GDM1 (cell line): ENCODE measurements at places on chromosomes 12 and 14.

GRCh38 chr14:67428501-67429031 is 16.6 kb upstream of the PLEK2 start:
- DNase-seq = no peak

DNA sequence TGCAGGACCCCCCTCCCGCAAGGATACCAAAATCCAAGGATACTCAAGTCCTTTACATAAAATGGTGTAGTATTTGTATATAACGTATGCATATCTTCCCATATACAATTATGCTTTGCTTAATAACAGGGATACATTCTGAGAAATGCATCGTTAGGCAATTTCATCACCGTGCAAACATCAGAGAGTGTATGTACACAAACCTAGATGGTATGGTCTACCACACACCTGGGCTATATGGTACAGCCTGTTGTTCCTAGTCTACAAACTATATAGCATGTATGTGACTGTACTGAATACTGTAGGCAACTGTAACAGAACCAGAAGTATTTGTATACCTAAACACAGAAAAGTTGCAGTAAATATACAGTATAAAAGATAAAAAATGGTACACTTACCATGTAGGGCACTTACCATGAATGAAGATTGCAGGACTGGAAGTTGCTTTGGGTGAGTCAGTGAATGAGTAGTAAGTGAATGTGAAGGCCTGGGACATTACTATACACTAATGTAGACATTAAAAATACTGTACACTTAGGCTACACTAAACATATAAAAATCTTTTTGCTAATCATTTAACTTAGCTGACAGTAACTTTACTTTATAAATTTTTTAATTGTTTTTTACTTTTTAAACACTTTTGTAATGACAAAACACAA is 141.1 kb downstream of the SLC41A2 start:
- DNase-seq = no peak

GRCh38 chr12:90026516-90026915 is 317.9 kb upstream of the ATP2B1 start:
- no peak for DNase-seq

GRCh38 chr14:95011445-95012006 is 145.8 kb downstream of the DICER1 start:
- no peak for DNase-seq

DNA sequence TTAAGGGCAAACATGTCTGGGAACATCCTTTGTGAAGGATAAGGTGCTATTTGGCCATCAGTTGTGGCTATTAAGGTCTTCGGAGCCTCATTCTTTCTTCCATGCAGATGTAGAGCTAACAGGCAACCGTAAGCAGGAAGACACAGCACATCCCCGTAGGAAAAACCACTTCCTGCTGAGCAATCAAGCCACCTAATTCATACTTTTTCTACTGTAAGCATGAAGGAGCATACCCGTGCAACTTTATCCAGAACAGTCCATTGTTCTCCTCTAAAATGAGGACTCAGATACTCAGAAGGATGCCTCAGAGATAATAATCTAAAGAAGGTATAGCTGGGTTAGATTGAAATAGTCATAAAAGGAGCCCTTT is 232.0 kb downstream of the PPM1H start:
- DNase-seq = no peak

GRCh38 chr12:28258998-28259397 is 68.7 kb downstream of the CCDC91 start:
- DNase-seq = no peak

- no peak for DNase-seq
Observed at GRCh38 chr14:104149278-104149595, 10.8 kb downstream of the KIF26A start.

- DNase-seq = peak; percentile 63
Observed at GRCh38 chr12:92143686-92144630, 1.7 kb downstream of the BTG1 start.

- DNase-seq = no peak
Observed at GRCh38 chr14:104868060-104868740, 3.1 kb downstream of the CEP170B start.

DNA sequence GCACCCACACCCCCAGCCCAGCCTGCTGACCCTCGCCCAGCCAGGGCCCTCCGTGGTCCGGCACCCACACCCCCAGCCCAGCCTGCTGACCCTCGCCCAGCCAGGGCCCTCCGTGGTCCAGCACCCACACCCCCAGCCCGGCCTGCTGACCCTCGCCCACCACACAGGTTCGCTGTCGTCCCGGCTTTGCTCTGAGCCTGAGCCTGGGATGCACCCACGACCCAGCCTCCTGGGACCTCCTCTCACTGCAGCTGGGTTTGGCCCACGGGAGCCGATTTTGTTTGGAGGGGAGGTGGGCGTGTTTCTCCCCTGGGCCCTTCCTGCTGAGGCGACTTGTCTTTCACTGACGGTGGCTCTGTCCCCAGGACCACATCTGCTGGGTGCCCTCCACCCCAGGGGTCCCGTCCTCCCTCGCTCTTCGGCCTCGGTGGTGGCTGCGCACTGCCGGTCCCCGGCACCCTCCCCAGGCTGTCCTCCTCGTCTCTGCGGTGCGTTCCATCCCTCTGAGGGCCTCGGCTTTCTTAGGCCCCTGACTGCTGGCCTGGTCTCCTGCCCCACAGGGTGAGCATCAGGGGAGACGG is 83.8 kb downstream of the GALNT9 start:
- no peak for DNase-seq

DNA sequence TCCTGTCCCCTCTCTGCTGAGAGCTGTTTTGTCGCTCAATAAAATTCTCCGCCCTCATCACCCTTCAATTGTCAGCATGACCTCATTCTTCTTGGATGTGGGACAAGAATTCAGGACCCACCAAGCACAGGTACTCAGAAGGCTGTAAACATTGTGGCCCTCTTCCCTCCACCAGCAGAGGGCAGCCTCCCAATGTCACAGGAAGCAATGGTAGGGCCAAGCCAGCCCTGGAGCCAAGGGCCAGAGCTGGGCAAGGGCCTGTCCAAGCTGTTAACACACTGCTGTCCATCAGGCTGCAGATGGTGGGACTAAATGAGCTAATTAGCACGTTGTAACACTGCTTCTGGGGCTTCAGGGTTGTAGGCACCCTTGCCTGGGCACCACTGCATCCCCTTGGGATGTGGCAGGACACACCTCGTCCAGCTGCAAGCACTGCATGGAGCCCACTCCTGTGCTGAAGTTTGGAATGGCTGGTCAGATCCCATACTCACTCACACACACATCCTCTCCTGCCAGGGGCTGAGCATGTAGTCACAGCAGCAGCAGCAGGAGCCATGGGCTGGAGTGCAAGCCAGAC is 62.7 kb upstream of the HECTD1 start:
- DNase-seq = no peak

DNA sequence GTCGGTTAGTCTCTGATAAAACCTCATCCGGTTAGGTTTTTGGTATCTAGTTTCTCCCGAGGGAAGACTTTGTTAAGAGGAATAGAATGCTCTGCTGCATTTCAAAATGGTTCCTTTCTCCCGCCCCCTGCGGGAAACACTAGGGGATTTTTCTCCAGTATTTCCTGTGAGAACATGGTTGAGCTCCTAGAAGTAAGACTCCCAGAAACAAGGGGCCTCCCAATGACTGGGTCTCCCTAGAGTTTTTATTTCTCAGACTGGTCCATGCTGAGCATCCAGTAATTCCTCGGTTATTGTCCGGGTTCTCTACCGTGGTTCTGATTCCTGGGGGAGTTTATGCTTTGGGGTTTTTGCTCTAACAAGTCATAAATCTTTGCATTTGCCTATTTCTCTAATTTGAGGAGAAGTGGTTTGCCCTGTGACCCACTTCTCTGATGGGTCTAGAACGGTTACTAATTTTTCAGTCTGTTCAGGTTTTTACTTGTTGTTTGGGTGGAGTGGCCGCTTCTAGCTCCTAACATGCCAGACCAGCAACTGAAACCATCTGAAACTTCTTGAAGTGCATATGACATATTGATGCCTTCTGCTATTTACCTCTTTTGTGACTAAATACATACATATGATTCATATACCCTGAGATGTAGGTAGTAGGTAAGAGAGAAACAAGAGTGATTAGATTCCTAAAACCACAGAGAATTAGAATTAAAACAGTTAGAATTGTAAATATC is 25.1 kb downstream of the TESPA1 start:
- no peak for DNase-seq

DNA sequence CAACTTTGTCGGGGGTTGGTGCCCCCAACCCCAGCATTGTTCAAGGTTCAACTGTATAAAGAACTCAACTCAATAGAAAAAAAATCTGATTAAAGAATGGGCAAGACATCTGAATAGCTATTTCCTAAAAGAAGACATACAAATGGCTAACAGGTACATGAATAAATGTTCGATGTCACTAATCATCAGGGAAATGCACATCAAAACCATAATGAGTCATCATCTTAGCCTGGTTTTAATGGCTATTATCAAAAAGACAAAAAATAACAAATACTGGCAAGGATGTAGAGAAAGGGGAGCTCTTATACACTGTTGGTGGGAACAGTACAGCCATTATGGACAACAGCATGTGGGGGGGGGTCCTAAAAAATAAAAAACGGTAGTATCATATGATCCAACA is 28.7 kb downstream of the NPAS3 start:
- DNase-seq = no peak

DNA sequence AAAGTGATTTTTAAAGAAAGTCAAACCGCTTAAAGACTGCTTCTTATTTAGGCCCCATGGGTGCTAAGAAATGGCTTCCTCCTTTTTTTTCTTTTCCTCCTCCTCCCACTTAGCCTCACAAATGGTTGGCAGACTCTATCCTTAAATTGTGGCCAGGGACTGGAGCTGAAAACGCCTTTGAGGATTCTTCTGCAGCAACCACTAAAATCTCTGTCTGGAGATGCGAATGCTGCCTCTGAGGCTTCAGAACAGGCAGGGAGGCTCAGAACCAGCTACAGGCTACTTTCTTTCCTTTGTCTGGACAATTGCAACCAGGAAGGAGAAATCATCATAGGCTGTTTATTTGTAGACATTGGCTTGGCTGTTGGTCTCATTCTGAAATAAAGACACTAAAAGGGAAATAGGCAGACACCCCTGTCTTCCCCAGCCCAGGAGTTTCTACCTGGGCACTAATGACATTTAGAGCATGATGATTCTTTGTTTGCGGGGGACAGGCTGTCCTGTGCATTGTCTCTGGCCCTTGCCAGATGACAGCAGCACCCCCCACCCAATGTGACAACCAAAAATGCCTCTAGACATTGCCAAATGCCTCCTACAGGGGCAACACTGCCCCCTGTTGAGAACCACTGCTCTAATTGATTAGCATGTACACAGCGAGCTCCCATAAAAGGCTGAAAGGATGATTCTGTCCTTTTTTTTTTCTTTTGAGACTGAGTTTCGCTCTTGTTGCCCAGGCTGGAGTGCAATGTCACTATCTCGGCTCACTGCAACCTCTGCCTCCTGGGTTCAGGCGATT is 50.3 kb downstream of the MAP1LC3B2 start:
- peak; percentile 60 for DNase-seq

GRCh38 chr14:42011221-42011620 is 404.5 kb downstream of the LRFN5 start:
- no peak for DNase-seq

DNA sequence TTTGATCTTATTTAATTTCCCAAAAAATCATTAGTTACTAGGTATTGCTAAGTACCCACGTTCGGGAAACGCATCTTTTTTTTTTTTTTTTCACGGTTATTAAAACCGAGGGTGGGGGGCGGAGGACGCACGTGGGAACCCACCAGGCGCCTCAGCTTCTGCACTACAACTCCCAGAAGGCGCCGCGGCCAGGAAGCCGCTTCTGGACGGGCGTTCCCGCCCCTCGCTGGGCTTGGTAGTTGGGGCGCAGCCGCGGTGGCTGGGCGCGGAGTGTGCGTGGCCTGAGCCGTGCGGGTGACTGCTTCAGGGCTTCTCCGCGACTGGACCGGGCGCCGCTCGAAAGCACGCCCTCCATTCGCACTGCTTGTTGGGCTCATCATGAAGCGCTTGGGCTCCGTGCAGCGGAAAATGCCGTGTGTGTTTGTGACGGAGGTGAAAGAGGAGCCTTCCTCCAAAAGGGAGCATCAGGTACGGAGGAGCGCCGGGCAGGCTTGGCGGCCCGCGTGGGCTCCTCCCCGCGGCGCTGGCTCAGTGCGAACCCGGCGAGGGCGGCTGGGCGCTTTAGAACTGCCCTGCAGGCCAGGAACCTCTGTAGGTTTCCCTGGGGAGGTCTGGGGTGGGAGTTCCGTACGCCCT is 6.2 kb upstream of the C12orf50 start:
- DNase-seq = peak; percentile 83

DNA sequence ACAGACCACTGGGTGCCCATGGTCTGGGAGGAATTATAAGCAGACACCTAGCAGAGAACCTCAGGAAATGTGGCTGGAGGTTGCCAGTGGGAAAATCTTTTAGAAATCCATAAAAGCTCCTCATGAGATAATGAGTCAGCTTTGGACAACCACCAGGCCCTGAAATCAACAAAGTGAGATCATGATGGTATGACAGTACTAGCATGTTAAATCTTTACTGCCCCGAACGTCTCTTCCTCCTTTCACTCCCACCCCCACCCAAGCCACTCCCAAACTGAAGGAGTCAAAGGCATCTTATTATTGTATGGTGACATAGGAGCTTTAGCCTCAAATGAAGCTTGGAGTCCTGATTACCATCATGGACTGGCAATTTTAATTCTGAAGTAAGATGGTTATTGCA is 240.0 kb downstream of the DIO2 start:
- no peak for DNase-seq

- DNase-seq = no peak
Observed at GRCh38 chr14:90651976-90652560, 164.2 kb downstream of the TTC7B start.

DNA sequence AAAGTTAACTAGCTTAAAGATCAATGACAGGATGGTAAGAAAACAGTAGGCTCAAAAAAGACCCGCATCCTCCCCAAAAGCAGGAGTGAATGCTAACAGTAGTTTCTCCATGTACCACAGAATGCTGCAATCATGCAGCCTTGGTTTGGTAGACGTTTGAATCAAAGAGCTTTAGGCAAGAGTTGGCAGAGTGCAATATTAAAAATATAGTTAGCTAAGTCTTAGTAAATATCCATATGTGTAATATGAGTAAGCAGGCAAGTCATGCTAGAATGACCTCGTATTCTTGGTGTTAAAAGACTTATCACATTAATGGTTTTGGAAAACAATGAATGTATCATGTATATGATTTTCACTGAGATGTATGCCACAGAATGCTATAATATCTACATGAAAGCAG is 18.8 kb upstream of the KLRF1 start:
- DNase-seq = no peak

- DNase-seq = no peak
Observed at GRCh38 chr14:83611906-83612390, 1918.0 kb upstream of the FLRT2 start.

- DNase-seq = no peak
Observed at GRCh38 chr14:29861996-29862395, 65.7 kb downstream of the PRKD1 start.
